ENCODE measurements at places on chromosomes 2 and 18.

DNA sequence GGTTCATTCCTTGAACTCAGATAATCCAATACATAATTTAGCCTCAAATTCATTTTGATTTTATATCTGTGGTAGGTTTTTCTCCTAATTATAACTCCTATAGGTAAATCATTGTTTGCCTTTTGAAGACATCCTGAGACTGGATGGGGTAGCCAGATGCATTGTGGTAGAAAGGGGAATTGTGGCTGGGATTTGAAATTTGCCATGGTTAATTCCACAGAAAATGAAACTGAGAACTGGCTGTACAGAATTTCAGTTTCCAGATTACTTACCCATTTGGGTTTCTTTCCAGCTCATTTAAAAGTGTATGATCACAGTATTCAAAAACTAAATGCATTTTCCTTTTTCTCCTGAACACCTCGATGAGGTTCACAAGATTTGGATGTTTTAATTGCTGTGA, 18.2 kb downstream of the CDKL4 start:
- DNase-seq = no peak

GRCh38 chr2:2849464-2850217, 518.6 kb upstream of the MYT1L start:
- no peak for DNase-seq

- DNase-seq = no peak
These were observed 104.7 kb downstream of the VSNL1 start for GRCh38 chr2:17644997-17645720.

- no peak for DNase-seq
These were observed 49.0 kb downstream of the PRKRA start for GRCh38 chr2:178401994-178402437.

DNA sequence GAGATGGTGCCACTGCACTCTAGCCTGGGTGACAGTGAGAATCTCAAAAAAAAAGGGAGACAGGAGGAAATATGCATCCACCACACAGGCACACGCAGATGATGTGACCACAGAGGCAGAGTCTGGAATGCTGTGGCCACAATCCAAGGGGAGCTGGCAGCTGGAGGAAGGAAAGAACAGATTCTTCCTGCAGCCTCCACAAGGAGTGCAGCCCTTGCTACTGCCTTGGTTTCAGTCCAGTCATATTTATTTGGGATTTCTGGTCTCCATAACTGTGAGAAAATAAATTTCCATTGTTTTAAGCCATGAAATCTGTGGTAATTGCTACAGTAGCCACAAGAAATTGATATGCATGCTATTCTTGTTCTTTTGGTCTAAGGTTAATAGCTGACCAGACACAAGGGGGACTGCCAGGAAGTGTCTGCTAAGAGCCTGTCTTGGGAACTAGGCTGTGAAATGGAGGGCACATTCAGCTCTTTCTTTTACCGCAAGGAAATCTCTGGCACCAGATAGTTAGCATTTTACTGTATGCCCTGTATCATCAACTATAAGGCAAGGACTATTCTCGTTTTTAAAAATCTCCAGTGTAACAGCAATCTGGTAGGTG, 133.1 kb upstream of the SEC11C start:
- no peak for DNase-seq

- no peak for DNase-seq
These were observed 127.2 kb downstream of the CTNNA2 start for GRCh38 chr2:79640001-79640400.

- no peak for DNase-seq
These were observed 223.7 kb downstream of the ACKR3 start for GRCh38 chr2:236793023-236794011.

DNA sequence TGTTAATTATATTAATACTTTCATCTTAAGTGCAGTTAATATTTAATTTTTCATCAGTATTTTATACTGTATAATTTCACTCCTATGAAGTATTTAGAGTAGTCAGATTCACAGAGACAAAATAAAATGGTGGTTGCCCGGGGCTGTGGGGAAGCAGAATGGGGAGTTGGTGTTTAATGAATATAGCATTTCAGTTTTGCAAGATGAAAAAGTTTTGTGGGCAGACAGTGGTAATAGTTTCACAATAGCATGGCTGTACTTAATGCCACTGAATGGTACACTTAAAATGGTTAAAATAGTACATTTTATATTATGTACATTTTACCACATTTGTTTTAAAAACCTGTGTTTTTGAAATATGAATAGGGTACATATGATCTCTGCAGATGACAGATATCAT, 31.2 kb downstream of the CFAP221 start:
- no peak for DNase-seq

DNA sequence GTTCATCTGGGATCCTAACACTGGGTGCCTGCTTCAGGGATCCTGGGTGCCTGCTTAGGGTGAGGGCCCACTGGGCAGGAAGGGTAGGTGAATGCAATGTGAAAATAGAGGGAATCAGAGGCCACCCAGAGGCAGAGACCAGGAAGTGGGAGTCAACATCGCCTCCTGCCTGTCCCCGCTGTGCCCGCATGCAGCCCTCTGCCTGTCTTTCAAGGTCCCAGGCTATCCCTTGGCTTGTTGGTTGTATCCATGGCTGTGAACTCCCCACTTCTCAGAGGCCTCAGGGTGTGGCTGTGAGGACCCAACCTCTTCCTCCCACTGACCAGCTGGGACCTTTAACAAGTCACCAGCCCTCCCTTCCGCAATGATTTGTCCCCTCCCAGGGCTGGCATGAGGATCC, 26.5 kb downstream of the PSD4 start:
- no peak for DNase-seq

- peak; percentile 63 for DNase-seq
These were observed 94.7 kb upstream of the SP3 start for GRCh38 chr2:174059884-174060244.

- no peak for DNase-seq
These were observed 48.6 kb upstream of the FHL2 start for GRCh38 chr2:105447476-105447875.

DNA sequence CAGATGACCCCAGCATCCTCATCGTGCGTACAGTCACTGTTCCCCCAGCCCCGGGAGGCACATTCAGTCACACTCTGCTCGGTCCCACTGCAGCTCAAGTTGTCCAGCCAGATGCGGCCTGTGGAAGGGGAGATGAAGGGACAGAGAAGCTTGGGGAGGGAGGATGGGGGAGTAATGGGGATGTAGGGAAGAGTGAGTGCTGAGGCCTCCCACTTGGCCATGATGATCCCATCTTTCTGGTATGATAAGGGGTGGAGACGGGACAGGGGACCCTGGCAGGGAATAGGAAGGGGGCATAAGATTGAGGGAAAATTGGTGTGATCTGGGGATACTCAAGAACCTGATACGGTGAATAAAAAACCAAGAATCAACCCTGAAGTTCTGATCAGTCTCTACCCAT, 3.5 kb downstream of the LOXL3 start:
- no peak for DNase-seq

DNA sequence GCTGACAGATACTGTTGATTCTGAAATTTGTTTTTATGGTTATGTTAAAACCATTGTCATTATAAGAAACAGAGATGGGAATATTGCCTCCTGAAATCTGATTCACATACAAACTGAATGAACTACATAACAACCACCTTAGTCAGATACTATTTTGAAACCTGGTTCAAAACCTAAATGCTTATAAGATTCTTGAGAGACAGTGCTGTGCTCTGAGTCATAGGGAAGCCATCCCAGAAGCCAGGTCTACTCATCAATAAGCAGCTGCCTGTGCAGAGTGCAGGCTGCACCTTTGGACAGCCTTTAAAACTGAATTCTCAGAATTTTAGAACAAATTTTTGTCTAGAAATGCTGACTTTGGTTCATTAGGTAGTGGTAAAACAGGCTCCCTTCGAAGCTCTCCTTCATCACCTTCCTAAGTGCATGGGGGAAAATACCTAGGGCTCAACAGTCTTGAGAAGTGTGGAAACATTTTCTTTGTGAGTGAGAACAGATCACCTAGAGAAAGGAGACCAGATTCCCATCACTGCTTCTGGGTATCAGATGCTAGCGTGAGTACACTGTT, at the start of gene SERPINB7:
Gene SERPINB7, plus strand, starts transcription at position 253 of the 565 bp plus-strand sequence. CDS start 6,955 bp downstream, outside the sequence.
- DNase-seq = peak; percentile 45

DNA sequence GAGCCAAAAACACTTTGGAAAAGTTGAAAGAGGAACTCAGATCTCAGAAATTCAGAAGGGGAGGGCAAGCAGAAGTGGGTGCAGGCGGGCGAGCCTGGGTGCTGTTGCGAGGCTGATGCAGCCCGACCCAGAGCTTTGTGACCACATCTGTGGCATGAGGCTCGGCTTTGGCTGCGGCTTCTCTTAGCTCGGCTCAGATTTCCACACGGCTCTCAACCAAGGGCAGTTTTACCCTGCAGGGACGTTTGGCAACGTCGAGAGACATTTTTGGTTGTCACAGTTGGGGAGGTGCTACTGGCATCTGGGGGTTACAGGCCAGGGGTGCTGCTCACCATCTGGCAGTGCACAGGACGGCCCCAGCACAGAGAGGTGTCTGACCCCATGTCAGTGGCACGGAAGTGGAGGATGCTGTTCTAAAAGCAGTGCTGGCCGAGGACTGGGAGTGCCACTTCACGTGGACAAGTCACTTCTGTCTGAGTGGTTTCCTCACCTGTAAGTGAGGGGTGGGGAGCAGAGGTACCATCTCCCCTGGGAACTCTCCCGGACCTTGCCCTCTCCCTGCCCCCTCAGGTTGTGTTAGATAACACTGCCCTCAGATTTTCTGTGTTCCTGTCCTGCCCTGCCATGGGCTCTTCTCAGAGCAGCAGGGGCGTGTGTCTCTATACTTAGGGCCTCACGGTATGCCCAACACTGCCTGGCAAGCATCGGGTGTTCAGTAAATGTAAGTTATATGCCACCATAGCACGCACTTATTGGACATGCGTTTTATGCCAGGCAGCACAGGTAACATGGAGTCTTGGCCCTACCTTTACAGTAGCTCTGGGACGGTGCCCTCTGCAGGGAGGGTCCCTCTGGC, 48.7 kb upstream of the FAHD2A start:
- peak; percentile 31 for DNase-seq

GRCh38 chr2:60498816-60499429, 54.5 kb downstream of the BCL11A start:
- DNase-seq = no peak

- no peak for DNase-seq
These were observed 276.5 kb upstream of the MGAT5 start for GRCh38 chr2:133977405-133977804.

DNA sequence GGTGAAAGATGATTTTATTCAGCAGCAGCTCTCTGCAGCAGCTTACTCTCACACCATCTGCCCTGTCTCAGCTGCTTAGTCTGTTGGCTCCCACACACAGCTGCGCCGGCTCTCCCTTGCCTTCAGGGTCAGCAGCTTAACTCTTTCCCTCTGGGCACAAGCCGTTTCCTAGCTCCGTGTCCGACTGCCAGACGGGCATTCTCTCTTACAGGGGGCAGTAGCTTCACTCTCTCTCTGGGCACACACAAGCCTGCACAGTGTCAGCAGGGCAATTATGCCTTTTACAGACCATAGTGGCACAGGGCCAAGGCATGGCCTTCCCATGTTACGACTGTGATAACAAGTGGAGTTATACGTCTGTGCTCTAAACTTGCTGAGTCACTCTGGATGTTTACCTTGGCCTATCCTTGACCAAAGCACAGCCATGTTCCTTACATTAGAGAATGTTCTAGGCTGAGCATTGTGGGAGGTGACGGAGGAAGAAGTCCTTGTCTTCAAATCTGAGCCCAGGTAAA, 31.7 kb downstream of the PCARE start:
- no peak for DNase-seq

GRCh38 chr2:235293061-235293460, 200.8 kb upstream of the AGAP1 start:
- DNase-seq = no peak

DNA sequence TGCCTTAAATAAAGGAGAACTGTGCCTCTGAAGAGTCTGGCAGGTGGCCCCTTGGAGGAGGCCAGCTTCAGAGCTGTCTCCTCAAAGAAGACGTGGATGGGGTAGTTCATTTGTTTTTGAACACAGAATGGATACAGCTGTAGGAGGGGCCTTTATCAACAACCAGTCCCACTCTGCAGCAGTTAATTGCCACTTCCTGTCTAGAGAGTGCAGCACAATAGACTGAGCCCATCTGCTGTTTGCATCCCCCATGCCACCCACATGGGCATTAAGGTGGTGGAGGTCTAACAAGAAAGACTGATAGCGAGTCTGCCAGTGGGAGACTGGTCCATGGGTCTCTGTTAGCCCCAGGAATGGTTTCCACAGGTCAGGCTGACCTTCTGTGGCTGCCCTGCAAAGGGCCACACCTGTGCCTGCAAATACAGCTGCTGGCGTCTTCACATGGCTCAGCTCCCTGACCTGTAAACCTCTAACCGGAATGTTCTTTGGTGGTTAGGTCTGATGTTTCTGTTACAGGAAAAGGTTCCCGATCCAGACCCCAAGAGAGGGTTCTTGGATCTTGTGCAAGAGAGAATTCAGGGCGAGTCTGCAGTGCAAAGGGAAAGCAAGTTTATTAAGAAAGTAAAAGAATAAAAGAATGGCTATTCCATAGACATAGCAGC, 153.3 kb upstream of the ITGA6 start:
- no peak for DNase-seq

Measured in SJSA1 (cell line).